Colonic mucosa (tissue), 4 donors: ENCODE measurements at places on chromosomes 4 and X. TPM values are rescaled to one million over a fixed set of nuclear protein-coding genes. Genes with fewer than 3 reads are reported as not detected.

- DNase-seq = no peak
These were observed 64.4 kb downstream of the TBC1D19 start for GRCh38 chr4:26648260-26648659.

DNA sequence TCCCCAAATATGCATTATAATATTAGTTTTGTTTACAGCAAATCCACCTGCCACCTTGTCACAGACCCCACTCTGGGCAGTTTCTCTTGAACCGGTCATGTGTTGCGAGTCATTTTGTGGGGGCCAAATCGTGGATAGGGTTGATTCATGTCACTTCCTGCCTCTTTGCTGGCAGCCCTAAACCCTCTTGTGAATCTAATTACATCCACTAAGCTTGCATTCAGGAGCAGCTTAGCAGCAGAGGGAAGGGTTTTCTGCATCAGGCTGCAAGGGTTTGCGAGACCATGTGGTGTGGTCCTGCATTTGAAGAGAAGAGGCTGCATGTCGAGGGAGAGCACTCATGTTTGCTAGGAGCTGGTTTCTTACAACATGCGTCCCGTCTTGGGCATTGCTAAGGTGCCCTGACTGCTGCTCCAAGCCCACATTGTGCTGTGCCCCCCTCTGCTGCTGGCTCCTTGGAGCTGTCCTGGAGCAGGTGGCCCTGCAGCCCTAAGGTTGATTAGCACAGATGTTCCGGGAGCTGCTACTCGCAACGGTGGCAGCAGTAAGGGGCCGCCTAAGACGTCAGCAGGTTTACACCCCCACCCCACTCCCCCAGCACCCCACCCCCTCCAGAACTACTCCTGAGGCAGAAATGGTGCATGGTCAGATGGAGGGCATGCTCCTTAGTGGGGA, 88.9 kb upstream of the CLDN34 start:
- DNase-seq = no peak

DNA sequence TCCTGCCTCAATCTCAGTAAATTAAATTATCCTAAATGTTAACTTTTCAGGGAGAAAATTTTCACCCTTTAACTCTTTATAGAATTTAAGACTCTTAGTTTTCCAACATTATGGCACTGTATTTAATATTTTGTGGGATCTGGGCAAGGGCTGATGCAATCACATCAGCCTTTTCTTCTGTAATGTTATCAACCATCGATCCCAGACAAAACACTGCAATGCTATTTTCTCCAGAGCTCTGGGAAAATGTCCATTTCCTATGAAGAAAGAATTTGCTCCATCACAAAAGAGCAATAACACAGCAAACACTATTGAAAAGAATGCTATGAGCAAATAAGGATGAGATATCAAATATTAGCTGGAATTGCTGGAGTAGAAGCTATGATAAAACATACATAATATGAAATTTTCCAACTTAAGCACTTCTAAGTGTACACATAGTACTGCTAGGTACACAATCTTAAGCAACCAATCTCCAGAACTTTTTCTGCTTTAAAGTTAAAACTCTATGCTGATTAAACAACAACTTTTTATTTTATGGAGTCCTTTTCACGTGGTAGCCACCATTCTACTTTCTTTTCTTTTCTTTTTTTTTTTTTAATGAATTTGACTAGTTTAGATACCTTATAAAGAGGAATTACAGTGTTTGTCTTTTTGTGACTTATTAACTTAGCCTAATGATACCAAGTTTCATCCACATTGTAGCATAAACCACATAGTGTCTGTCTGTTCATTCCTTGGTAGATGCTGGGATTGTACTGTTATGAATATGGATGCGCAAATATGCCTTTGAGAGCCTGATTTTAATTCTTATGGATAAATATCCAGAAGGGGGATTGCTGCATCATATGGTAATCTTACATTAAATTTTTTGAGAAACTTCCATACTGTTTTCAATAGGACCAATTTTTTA, 43.6 kb downstream of the UGT2A3 start:
- DNase-seq = no peak

DNA sequence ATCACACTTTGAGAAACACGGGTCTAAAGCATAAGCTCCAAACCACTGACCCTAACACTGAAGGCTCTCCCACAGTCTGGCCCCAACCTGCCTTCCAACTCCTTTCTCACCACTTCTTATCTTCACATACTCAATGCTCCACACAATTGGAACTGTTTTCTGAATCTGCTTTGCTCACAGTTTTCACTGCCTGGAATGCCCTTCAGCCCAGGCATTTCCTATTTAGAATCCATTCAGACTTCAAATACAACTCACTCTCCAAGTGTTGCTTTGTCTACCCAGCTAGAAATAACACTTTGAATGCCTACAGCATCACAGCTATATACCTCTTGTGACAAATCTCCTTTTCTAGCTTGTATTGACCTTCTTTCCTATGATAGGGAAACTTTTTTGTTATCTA, 10.2 kb downstream of the OTUD4 start:
- DNase-seq = no peak

DNA sequence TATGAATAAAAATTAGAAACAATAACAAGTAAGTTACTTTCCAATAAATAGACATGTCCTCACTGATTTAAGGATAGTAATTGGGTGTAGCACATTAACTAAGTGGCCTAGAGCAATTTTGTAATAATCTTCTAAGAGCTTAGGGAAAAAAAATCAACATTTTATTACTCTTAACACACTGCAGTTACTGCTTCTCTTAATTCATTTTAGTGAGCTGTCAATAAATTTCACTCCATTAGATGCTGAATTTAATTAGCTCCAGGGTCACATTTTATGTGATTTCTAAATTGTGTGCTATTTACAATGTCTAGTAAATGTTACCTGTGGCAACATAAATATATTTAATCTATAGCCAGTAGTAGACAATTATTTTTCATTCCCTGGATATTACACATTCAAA, 612.0 kb downstream of the C4orf33 start:
- no peak for DNase-seq

DNA sequence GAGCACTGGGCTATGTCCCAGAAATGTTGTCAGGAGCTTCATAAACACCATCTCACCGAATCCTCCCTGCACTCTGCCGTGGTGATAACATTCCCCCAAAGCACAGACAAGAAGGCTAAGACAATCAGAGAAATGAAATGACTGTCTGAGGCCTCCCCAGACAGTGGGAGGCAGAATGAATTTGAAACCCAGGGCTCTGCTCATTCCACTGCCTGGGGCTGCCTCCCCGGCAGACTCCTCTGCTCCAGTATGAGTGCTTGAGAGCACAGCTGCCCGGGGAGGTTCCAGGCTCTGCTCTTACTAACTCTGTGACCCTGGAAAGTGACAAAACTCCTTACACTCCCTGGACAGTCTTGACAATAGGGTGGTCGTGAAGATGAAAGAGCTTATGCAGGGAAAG, 9.7 kb downstream of the FGFBP1 start:
- no peak for DNase-seq

The C4orf17 gene
- not detected for total RNA-seq
